Psoas muscle (tissue), 8 donors: ENCODE measurements at places on chromosomes 3 and 15. TPM values are rescaled to one million over a fixed set of nuclear protein-coding genes. Genes with fewer than 3 reads are reported as not detected.
A peak's percentile ranks its signal among the peaks of the same experiment; 100 is the strongest.

The COL6A5 gene
- total RNA-seq, result not detected

The DLL4 gene
- 13.1 TPM for total RNA-seq

The PRRT3 gene
- 1.3 TPM for total RNA-seq

The DUSP7 gene
- total RNA-seq, result 20.2 TPM

DNA sequence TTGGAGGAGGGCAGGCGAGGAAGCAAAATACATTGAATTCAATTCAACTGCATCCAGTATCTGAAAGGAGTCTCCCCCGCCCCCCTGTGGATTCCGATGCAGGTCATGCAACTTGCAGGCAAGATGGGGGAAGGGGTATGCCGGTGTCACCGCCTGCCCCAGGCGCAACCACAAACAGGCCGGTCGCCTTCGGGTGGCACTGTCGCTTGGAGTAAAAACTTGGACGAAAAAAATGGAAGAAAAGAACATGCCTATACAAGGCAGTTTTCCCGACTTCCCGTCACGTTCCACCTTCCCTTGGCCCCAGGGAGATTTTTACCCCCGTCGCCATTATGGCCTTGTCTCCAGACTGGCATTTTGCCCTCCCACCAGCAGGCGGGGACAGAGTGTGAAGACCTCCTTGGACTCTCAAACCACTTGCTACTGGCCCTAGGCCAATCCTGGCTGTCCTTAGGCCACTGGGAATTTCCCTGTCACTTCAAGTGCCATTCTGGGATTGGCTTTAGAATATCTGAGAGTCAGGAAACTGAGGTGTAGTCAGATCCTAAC is 1.6 kb upstream of the NTRK3 start:
- no peak for DNase-seq

DNA sequence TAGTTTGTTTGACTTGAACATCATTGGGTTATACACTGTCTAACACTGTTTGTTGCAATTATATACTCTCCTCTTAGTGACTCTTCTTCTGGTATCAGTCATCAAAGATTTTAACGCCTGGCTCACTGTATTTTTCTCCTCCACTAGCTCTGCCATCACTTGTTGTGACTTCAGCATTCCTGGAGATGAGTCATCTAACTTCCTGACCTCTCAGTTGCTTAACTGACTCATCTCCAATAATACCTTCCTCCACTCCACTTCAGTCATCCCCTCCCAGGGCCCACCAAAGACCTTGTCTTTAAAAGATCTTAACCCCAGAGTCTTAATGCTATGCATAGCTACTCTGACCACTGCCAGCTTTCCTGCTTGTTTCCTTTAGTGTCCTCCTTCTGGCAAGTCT is 28.6 kb upstream of the CLSTN2 start:
- DNase-seq, result no peak

- no peak for DNase-seq
These were observed 317.0 kb upstream of the ADAMTS9 start for GRCh38 chr3:65004795-65005295.

DNA sequence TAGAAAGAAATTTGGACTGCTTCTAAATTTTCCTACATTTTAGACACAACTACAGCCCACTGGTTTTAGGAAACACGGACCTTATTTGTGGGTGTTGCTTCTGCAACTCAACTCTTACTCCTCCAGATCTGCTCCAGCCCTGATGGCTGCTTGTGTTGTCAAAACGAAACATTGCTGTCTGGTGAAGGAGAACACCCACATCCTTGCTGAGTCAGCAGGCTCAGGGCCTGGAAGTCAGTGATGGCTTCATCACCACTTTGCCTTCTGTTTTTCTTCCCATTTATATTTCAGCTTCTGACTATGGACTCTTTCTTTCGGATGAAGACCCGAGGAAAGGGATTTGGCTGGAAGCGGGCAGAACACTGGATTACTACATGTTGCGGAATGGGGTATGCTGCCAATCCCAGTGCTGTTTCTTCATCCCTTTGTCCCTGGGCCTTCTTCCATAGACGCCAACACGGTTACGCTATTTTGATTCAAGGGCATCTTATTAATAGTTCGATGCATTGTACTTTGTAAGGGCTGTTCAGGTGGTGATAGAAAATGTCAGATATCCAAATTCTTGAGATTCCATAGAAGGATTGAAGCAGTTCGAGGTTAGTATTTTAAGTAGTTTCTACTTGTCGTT is 392.6 kb upstream of the TPM1 start:
- no peak for DNase-seq

GRCh38 chr3:116702334-116702733 is 7.2 kb upstream of the TUSC7 start:
- DNase-seq, result no peak

DNA sequence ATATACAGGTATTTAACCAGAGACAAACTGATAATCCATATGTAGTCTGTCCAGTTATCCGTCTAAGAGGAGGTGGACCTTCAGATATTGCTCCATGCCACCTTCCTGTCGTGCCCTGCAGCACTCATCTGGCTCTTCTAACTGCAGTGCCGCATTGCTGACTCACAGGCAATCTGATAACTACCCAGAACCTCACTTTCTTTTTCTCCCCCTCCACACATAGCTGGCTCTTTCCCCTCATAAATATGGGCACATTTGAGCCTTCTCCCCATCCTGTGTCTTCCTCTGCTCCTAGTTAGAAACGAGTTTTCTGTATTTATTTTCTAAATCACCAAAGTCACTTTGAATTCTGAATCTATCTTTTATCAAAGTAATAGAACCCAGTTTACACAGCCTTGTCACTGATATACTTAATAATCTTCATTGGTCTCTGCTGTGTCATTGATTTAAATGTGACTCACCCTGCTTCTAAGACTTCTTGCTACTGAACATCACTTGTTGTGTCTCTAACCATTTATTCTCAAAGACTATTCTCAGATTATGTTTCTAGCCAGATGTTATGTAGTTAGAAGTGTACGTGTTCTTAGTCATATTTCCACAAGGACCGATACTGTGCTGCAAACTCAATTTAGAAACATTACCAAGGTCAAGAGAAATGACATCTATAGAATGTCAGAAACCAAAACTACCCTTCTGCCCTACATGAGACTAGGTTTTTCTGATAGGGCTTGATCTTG is 17.4 kb upstream of the KCNMB2 start:
- DNase-seq, result no peak

- DNase-seq, result no peak
These were observed 679.0 kb upstream of the DPPA4 start for GRCh38 chr3:110016235-110016815.

GRCh38 chr3:15443826-15444524 is 16.6 kb downstream of the EAF1 start:
- no peak for DNase-seq

- peak; percentile 85 for DNase-seq
These were observed at the start of gene EEFSEC for GRCh38 chr3:128153156-128154041. EEFSEC (plus strand) TSS chr3:128153481; CDS start chr3:128153508, 27 bp downstream.

DNA sequence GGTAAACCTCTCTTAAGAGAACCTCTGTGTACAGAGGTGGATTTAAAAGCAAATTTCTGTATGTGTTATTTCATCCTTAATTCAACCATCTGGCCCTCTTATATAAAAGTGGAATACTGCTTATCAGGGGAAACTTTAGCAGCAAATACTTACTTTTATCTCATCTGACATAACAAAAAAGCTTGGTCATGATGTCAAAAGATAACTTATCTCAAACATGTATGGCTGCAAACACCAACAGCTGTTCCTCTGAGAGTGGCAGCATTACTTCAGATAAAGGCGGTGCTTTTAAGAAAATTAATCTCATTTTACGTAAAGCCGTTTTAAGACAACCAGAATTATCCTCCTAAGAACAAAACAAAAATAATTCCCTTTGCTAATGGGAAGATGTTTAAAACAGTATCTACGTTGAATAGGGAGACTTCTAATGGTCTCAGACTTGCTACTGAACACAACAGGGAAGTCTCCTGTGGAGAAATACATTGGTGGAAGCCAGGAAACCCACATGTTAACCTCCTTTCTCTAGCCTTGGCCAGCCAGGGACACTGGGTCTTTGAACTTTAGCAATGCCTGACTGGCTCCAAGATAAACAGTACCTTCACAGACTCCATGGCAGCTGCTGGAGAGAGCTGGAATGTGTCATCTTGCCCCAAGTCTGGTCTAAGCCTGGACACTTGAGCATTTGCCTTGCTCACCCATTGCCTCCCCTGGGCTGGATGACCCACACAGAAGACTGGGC is 18.1 kb downstream of the ARRDC4 start:
- DNase-seq, result no peak

- no peak for DNase-seq
These were observed 175.5 kb upstream of the SLCO3A1 start for GRCh38 chr15:91678003-91678402.
